ENCODE measurements at places on chromosomes 4 and X. TPM values are rescaled to one million over a fixed set of nuclear protein-coding genes. Genes with fewer than 3 reads are reported as not detected.

Gene SPACA5B
- total RNA-seq, result not detected

Gene OTUD6A
- total RNA-seq, result 0.13 TPM

Gene HAND2
- total RNA-seq, result 0.09 TPM

Gene BRS3
- not detected for total RNA-seq

Gene XAGE5
- not detected for total RNA-seq

Gene NLRP2B
- total RNA-seq, result not detected

Gene PHKA1
- 8.8 TPM for total RNA-seq

Gene ADH1A
- total RNA-seq, result not detected

Gene IQCM
- total RNA-seq, result not detected

DNA sequence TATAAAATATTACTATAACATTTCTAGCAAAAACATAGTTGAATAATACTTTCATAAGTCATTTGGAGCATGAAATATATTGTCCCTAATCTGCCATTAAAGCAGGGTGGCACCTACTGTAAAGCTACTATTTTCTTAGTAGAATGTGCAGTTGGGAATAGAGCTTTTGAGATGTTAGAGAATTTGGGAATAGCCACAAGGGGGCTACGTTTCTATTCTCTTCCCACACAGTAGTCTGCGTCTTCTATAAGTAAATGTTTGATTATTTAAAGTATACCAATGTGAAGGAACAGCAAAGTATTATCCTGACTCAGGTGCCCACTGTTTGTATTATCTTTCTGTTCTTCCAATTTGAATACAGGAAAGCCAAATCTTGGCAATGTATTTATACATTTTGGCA, 323.2 kb upstream of the GIMD1 start:
- no peak for DNase-seq
- H3K4me3 ChIP-seq, result no peak overlapping the region
- H3K4me1 ChIP-seq, result peaks cover under 1% of the 10 kb centered on the region
- H3K27ac ChIP-seq, result no peak overlapping the region

- H3K4me3 ChIP-seq, result no peak overlapping the region
- H3K4me1 ChIP-seq, result peaks cover 18% of the 10 kb centered on the region
- H3K27me3 ChIP-seq, result peaks cover 58% of the 10 kb centered on the region
- no peak for DNase-seq
Observed at GRCh38 chr4:25535278-25535677, 120.4 kb upstream of the SLC34A2 start.

- H3K27me3 ChIP-seq, result no peaks in the 10 kb centered on the region
- H3K27ac ChIP-seq, result peak overlapping the region; percentile 54
- peaks cover 7% of the 10 kb centered on the region for H3K36me3 ChIP-seq
- no peak for DNase-seq
- H3K4me3 ChIP-seq, result no peak overlapping the region
Observed at GRCh38 chr4:40564815-40565483, 64.7 kb downstream of the RBM47 start.

GRCh38 chrX:47644557-47645091, 5.7 kb downstream of the ELK1 start:
- peaks cover 26% of the 10 kb centered on the region for H3K36me3 ChIP-seq
- peaks cover 15% of the 10 kb centered on the region for H3K4me1 ChIP-seq
- no peaks in the 10 kb centered on the region for H3K27me3 ChIP-seq
- H3K4me3 ChIP-seq, result no peak overlapping the region
- DNase-seq, result peak; percentile 25
- H3K27ac ChIP-seq, result peak overlapping the region; percentile 91

DNA sequence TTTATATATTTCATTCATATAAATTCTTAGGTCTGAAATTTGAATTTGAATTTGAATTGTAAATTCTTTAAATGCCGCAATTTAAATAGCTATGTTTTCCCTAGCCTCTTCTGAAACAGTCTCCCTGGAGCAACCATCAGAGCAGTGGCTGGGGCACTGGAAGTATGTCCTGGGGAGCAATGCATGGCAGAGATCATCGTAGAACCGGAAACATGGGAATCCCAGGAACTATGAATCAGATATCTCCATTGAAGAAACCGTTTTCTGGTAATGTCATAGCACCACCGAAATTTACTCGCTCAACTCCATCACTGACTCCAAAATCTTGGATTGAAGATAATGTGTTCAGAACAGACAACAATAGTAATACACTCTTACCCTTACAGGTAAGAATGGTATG, 4.9 kb downstream of the CPEB2 start:
- peaks cover 26% of the 10 kb centered on the region for H3K27me3 ChIP-seq
- H3K4me3 ChIP-seq, result peak overlapping the region; percentile 35
- peaks cover 46% of the 10 kb centered on the region for H3K4me1 ChIP-seq
- H3K36me3 ChIP-seq, result no peaks in the 10 kb centered on the region
- DNase-seq, result no peak

DNA sequence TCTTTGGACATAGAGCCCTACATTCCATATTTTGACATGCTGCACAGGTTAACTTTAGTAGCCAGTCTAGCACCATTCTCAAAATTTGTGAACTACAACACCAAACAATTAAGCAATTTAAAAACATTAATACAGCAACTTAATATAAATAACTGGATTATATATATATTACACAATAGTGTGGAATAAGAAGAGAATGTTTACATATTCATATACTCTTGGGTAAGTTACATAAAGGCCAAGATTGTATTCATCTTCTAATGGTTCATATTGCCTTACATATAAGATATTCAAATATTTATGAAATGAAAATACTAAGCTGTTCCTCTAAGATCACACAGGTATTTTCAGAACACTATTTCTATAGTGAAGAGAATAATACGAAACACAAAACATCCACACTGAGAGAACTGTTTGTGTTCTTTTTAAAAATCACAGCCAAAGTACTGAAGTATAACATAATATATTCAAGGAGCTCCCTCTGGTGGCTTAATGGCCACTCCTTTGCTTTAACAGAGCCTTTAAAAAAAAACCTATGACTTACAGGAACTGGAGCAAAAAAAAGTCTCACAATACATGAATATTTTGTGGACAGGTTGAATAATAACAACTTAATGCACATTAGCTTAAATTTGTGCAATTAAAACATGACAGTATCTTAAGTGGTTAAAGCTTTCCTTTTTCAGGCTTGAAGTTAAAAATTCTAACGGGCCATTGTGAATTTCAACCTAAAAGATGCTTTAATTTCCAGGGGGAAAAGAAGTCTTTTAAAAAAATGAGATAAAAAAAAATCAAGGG, 46.2 kb downstream of the NEK1 start:
- DNase-seq, result no peak
- no peaks in the 10 kb centered on the region for H3K27me3 ChIP-seq
- no peaks in the 10 kb centered on the region for H3K4me1 ChIP-seq
- H3K27ac ChIP-seq, result peak overlapping the region; percentile 89
- H3K36me3 ChIP-seq, result peaks cover 4% of the 10 kb centered on the region

DNA sequence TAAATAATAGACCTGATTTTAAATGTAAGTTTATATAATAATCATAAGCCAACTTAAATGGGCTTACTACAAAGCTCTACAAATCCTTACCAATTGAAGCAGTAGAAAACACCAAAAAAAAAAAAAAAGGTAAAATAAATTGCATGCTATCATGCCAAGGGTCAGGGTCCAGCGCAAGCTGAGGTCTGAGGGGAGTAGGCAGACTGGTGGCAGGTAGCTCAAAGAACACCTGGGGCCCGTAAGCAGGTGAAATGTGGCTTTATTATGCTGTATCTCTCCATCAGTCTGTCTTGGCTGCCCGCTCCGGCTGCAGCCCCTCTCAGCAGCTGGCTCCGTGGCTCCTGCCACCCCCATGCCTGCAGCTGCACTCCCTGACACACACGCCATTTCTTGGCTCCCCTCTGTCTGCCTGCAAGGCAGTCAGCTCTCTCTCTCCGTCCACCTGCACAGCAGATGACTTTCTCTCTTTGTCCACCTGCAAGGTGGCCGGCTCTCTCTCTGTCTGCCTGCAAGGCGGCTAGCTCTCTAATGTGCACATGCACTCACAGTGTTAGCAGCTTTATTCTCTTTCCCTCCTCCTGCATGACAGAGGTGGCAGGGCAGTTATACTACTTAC, 209.4 kb upstream of the UGT8 start:
- DNase-seq, result no peak
- no peaks in the 10 kb centered on the region for H3K36me3 ChIP-seq
- H3K4me3 ChIP-seq, result no peak overlapping the region
- peak overlapping the region; percentile 26 for H3K27ac ChIP-seq

- H3K27ac ChIP-seq, result peak overlapping the region; percentile 88
- no peaks in the 10 kb centered on the region for H3K27me3 ChIP-seq
- H3K4me3 ChIP-seq, result no peak overlapping the region
- DNase-seq, result no peak
Observed at GRCh38 chr4:40584517-40585141, 45.0 kb downstream of the RBM47 start.

- no peak overlapping the region for H3K27ac ChIP-seq
- no peak for DNase-seq
- H3K4me1 ChIP-seq, result peaks cover 11% of the 10 kb centered on the region
- H3K4me3 ChIP-seq, result no peak overlapping the region
Observed at GRCh38 chr4:177265729-177266128, 43.9 kb upstream of the NEIL3 start.

DNA sequence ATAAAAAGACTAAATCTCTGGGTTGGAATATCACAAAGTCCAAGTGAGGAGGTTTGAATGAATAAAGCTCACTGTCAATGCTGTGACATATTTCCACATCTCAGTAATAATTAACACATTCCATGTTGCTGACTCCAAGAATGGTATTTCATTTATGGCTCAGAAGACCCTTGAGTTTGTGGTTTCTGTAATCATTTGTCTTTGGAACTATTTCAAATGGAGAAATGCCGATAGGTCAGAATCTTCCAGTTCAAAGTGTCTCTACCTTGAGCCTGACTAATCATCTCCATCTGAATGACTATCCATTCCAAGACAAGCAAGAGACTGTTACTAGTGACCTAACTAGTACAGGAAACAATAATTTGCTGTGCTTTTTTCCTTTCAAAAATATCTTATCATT, 24.2 kb upstream of the SLC2A9 start:
- DNase-seq, result no peak
- peaks cover 7% of the 10 kb centered on the region for H3K36me3 ChIP-seq

- H3K36me3 ChIP-seq, result peaks cover 3% of the 10 kb centered on the region
- no peaks in the 10 kb centered on the region for H3K4me1 ChIP-seq
- no peak overlapping the region for H3K4me3 ChIP-seq
Observed at GRCh38 chr4:77232653-77233052, 75.6 kb downstream of the CCNG2 start.

DNA sequence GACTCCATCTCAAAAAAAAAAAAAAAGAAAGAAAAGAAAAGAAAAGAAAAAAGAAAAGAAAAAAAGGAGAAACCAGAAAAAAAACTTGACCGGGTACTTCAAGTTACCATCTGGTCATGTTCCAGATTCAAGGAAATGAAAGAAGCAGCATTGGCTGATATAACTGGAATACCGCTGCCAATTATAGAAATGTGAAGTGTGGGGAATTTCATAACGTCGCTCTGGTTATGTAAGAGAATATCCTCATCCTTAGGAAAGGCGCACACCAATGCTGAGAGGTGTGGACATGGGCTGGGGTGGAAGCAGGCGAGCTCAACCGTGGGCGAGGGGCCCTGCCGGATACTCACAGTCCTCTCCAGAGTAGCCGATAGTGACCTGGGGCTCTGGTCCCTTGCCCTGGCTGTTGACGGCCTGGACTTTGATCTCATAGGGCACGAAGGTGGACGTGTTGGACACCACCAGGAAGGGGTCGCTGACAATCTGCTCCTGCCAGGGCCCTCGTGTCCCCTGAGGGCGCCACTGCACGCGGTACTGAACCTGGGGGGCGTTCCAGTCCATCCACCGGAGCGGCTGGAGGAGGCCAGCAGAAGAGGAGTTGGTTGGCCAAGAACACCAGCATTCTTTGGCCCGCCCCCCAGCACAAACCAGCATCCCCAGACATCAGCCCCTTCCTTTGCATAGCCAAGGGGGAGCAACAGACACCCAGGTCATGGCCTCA, 19.5 kb downstream of the L1CAM start:
- no peaks in the 10 kb centered on the region for H3K27me3 ChIP-seq
- H3K4me3 ChIP-seq, result no peak overlapping the region
- DNase-seq, result no peak
- no peak overlapping the region for H3K27ac ChIP-seq

- H3K36me3 ChIP-seq, result peaks cover 19% of the 10 kb centered on the region
- no peak overlapping the region for H3K27ac ChIP-seq
- no peak overlapping the region for H3K4me3 ChIP-seq
- H3K4me1 ChIP-seq, result peaks cover 3% of the 10 kb centered on the region
Observed at GRCh38 chr4:12651876-12652275, 832.3 kb downstream of the RAB28 start.

DNA sequence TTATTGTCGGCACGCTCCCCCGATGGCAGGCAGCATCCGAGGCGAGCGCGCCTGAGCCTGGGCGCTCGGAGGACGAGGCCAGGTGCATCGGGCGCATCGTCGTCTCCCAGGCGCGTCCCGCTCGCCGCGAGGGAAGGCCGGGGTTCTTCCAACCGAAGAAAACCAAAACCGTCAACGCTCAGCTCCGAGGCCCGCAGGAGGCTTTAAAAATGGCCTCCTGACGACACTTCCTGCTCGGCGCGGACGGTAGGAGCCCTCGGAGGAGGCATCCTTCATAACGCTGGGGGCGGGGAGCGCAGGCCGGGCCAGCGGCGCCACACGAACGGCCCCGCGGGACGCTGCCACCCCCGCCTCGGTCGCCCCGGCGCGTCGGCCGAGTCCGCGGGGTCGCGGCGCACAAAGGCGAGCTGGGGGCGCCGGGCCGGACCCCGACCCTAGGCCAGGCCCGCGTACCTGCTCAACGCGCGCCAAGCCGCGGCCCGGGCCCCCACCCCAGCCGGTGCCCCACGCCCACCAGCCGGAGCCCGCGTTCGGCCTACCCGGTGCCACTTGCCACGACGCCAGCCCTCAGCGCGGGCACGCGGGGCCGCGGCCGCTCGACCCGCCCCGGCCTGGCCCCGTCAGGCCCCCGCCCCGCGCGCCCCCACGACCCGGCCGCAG, 501 bp downstream of the ZNF518B start:
- no peak overlapping the region for H3K27ac ChIP-seq
- DNase-seq, result peak; percentile 58
- peaks cover 31% of the 10 kb centered on the region for H3K36me3 ChIP-seq
- peak overlapping the region; percentile 85 for H3K4me3 ChIP-seq
- H3K4me1 ChIP-seq, result peaks cover 35% of the 10 kb centered on the region

DNA sequence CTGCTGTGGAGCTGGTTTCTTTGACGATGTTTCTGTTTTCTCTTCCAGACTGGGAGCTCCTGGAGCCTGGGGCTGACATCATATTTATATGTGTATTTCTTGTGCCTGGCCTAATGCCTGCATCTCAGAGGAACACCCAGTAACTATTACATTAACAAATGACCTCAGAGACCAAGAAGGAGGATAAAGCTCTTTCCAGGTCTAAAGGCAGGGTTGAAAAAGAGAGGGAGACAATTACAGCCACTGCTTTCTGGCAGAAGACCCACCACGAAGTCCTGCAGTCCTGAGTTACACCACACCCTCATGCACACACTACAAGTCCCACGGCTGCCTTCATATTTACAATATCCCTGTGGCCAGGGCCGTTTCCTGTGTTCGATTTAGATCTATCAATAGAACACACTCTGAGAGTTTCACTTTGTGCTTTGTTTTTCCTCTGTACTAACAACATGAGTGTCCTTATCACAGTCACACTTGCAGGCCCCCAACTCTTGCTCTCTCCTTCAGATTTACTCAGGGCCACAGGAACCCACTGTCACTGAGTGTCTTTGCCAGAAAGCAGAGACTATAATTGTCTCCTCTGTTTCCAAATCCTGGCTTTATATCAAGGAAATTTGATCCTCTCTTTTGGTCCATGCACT, 535.5 kb downstream of the MID1IP1 start:
- H3K4me3 ChIP-seq, result no peak overlapping the region
- DNase-seq, result no peak
- H3K27me3 ChIP-seq, result no peaks in the 10 kb centered on the region
- H3K36me3 ChIP-seq, result no peaks in the 10 kb centered on the region
- no peak overlapping the region for H3K27ac ChIP-seq
- H3K4me1 ChIP-seq, result no peaks in the 10 kb centered on the region

Data from WTC11 (cell line).